ENCODE measurements at places on chromosomes 3 and 15.

DNA sequence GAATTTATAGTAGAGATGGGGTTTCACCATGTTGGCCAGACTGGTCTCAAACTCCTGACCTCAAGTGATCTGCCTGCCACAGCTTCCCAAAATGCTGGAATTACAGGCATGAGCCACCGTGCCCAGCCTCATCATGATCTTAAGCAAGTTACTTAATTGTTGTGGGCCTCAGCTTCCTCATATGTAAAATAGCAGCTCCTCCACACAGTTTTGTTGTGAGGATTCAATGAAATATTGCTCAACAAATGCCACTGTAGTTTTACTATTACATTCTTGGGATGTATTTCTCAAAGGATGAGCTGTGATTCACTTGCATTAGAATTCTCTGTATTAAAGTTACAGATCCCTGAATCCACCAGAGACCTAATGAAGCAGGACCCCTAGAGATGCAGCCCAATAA is 168.8 kb downstream of the ADAMTS9 start:
- H3K27me3 ChIP-seq, result no peaks in the 10 kb centered on the region
- no peak overlapping the region for H3K27ac ChIP-seq
- H3K36me3 ChIP-seq, result peaks cover 30% of the 10 kb centered on the region
- no peaks in the 10 kb centered on the region for H3K4me1 ChIP-seq

DNA sequence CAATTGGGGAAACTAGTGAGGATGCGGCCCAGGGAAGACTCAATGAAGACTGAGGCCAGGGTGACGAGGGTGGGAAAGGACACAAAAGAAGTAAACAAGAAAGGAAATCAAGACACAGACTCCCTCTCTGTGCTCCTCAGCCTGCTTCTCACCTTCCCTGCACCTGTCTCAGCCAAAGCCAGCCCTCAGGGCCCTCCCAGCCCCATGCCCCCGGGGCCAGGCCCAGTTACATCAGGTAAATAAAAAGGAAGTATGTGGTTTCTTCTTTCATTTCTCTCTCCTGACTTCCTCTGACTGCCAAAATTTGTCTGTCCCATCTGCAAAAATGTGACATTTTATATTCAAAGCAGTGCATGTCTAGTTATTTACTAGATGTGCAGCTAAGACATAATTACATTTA is 328.0 kb downstream of the UACA start:
- H3K4me1 ChIP-seq, result no peaks in the 10 kb centered on the region
- no peak overlapping the region for H3K4me3 ChIP-seq
- no peak for DNase-seq
- H3K27me3 ChIP-seq, result no peaks in the 10 kb centered on the region

GRCh38 chr15:28956491-28956890 is 70.7 kb downstream of the APBA2 start:
- no peak for DNase-seq
- H3K27ac ChIP-seq, result no peak overlapping the region
- H3K36me3 ChIP-seq, result no peaks in the 10 kb centered on the region

GRCh38 chr15:39054128-39054732 is 489.6 kb upstream of the RASGRP1 start:
- H3K27me3 ChIP-seq, result no peaks in the 10 kb centered on the region
- H3K36me3 ChIP-seq, result no peaks in the 10 kb centered on the region
- no peak overlapping the region for H3K27ac ChIP-seq
- no peaks in the 10 kb centered on the region for H3K4me1 ChIP-seq
- no peak overlapping the region for H3K4me3 ChIP-seq

DNA sequence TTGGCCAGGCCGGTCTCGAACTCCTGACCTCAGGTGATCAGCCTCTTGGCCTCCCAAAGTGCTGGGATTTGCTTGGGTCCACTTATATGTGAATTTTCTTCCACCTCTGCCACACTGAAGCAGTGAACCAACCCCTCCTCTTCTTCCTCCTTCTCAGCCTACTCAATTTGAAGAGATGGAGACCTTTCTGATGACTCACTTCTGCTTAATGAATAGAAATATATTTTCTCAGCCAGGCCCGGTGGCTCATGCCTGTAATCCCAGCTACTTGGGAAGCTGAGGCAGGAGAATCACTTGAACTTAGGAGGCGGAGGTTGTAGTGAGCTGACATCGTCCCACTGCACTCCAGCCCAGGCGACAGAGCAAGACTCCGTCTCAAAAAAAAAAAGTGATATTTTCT is 46.8 kb upstream of the GATM start:
- DNase-seq, result no peak
- H3K4me1 ChIP-seq, result peaks cover 4% of the 10 kb centered on the region
- H3K27ac ChIP-seq, result no peak overlapping the region
